ENCODE measurements at places on chromosomes 11 and 22.

DNA sequence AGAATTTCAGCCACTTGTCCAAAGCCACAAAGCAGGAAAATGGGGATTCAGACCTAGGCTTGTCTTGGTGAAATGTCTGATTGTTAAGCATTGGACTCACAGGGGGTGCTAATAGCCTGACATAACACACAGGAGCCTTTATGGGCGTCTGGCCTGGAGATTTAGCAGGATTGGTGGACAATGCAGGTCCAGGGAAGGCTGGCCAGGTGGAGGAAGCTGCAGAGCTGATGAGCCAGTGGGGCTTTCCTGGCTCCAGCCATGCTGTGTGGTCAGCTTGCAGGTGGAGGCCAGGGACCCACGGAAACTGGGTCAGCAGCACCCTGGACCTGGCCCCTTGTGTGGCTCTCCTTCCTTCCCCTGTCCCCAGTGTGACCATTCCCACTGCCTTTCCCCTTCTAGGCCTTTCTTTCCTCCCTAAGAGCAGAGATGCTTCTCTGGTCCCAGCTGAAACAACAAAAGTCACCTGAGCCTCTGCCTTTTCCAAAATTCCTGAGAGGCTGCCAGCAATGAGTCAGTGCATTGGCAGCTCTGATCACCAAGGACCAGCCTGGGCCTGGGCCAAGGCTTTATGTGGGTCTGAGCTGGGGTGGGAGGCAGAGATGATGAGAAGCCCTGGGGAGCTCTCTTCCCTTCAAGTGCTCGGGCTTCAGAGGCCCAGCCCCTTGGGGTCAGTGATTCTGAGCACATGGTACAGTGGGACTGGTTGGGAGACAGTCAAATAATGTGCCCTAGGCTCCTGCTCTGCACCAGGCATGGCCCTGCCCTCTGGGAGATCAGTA, 85.2 kb downstream of the CCDC81 start:
- no peak for DNase-seq

GRCh38 chr11:119121811-119122124, 388 bp downstream of the HINFP start:
- no peak for DNase-seq

DNA sequence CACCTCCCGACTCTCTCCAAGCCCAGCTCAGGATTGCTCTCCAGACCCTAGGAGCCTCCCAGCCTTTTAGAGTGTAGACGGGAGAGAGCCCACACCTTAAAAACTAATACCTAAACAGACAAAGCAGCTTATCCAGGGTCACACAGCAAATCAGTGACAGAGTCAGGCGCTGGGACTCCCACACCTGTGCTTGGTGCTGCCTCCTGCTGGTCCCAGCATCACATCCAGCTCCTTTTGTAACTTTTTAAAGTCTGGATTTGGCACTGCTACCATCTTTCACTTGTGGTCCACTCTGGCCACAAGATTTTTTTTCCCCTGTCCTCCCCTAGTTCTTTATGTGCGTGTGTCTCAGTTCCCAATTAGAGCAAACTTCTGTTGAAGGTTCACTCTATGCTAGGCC, 4.7 kb downstream of the ANO1 start:
- no peak for DNase-seq

GRCh38 chr11:69335007-69335780, 41.2 kb downstream of the MYEOV start:
- no peak for DNase-seq

- DNase-seq, result no peak
Observed at GRCh38 chr11:60485987-60486386, 6.6 kb upstream of the MS4A12 start.

DNA sequence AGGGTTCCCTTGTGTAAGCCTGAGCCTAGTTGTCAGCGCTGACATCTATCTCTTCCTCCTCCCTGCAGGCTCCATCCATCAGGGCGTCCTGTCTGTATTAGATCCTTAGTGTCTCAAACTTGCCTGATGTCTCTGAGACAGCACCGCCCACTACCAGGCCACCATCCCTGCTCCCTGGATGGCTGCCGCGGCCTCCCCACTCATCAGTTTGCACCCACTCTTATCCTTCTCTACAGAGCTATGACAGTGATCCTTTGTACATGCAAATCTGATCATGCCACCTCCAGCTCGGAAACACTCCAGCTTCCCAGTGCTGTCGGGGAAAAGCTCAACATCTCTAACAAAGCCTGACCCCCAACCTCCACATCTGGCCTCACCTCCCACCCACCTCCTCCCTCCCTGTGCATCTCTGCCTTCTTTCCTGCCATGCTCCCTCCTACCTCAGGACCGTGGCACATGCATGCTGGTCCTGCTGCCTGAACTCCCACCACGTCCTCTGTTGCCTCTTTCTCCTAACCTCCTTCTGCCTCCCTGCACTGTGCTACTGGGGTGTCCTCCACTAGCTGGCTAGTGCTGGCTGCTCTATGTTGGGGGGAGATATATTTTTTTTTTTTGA, 61.6 kb upstream of the EIF3D start:
- no peak for DNase-seq

DNA sequence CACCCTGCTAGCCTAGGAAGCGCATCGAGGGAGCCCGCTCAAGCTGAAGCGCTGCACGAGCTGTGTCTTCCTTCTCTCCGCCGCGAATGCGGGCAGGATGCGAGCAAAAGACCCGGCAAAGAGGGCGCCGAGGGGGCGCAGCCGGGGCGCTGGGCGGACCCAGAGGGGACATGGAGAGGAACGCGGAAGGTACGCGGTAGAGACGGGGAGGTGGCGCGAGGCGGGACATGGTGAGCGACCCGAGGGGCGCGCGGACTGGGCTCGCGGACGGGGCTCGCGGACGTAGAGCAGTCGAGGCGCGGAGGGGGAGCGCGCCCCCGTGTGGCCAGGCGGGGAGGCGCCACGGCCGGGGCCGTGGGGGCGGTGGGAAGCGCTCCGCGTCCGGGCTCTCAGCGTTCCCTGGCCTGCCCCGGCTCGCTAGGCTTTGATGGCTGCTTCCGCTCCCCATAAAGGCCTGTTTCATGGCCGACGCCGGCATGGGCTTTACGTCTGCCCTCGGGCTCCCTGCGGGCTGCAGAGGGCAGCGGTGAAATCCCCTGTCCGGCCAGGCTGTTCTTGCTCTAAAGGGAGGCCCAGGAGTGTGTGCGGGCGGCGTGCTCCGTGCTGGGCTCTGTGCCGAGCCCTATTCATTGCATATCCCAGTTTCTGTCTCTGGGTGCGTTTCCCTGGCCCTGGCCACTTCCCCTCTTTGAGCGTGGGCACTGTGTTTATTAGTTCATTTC, 31.2 kb upstream of the TRIM29 start:
- no peak for DNase-seq

GRCh38 chr11:132541794-132542193, 990.5 kb downstream of the OPCML start:
- DNase-seq, result no peak

- DNase-seq, result no peak
Observed at GRCh38 chr11:47569646-47570045, 4.2 kb downstream of the PTPMT1 start.

GRCh38 chr22:39243439-39244135, 1.2 kb downstream of the PDGFB start:
- DNase-seq, result no peak
